Effector memory CD8-positive, alpha-beta T cell (primary cell): ENCODE measurements at places on chromosomes 6 and 20.

- no peak for DNase-seq
These were observed 17.6 kb downstream of the HDAC2 start for GRCh38 chr6:113953346-113953745.

- no peak for DNase-seq
These were observed 173.0 kb upstream of the FERMT1 start for GRCh38 chr20:6295867-6296256.

GRCh38 chr6:130503146-130503545 is 137.3 kb downstream of the TMEM200A start:
- DNase-seq: no peak

GRCh38 chr20:25544311-25544710 is 41.0 kb downstream of the NINL start:
- no peak for DNase-seq

GRCh38 chr6:169051371-169051770 is 202.3 kb downstream of the THBS2 start:
- DNase-seq: no peak
